ENCODE measurements at places on chromosomes 4 and X.

DNA sequence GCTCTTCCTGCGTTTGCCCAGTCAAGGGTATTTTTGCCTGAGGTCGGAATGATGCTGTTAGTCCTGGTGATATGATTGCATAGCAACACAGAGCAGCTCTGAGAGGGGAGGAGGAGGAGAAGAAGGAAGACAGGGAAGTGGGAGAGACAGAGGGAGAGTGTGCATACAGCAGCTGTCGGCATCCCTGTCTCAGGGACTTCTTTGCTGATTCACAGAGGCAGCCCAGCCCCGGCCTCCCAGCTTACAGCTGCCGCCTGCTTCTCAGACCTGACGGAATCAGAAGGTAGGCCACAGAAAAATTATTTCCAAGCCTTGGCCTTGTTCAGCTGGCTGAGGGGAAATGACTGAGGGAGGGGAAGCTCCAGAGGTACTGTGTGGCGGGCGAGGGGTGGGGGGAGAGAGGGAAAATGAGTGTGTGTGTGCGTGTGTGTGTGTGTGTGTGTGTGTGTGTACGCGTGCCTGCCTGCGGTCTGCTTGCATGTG, 319 bp downstream of the DRP2 start:
- no peak for DNase-seq

- no peak for DNase-seq
These were observed 155.5 kb upstream of the PRDX4 start for GRCh38 chrX:23511793-23512192.

GRCh38 chrX:98379134-98379533, 1495.4 kb downstream of the RPA4 start:
- DNase-seq, result no peak

DNA sequence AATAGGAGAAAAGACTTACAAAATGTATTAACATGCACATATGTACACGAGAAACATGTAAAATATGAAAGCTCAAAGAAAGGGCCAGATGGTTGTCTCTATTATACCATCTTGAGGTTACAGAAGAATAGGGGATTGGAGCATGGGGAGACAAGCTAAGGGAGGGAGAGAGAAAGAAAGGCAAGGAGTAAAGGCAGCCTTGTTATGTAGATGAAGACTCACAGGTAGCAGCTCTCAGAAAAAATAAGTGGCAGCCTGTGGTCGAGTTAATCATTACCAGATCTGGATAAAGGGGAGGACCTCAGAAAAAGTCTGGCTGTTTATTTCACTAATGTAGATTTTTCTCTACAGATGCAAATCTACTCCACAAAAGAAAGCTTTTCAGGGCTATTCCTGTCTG, 26.6 kb upstream of the PPP1R2C start:
- no peak for DNase-seq

DNA sequence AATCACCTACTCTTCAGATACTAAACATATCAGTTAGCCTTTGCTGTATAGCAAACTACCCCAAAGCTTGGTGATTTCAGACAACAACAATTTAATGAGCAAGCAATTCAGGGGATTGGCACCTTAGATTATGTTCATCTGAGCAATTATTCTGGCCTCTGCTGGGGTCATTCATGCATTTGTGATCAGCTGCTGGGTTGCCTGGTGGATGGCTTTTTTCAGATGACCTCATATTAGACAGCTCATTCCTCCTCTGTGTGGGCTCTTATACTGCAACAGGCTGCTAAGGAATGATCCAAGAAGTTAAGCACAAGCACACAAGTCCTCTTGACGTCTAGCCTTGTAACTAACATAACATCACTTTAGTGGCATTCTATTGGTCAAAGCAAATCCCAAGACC, 153.0 kb upstream of the PPP1R2C start:
- no peak for DNase-seq

DNA sequence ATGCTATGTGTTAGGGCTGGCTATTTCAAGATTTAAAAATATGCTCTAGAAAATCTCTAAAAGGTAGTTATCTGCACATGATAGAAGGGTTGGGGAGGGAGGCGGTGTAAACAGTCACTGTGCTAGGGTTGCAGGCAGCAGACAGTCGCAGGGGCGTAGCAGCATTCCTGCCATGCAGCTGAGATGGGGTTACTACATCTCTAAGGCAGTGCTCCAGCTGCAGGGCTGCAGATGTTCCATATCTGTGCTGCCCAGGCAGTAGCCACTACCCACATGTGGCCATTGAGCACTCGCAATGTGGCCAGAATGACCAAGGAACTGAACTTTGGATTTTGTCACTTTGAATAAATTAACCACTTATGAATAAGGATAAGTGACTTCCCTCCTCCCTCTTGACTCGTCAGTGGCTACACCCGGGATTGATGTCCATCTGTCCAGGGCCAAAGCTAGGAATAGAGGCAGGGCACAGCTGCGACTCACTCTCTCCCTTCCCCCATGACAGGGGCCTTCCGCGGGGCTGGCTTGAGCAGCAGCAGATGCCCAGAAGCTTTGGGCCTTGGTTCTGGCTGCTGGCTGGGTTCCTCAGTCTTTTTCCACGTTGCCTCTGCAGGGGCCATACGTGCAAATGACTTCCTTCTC, 79.4 kb upstream of the CLDN34 start:
- no peak for DNase-seq
